ENCODE measurements at places on chromosomes 1 and 21.
A peak's percentile ranks its signal among the peaks of the same experiment; 100 is the strongest.

GRCh38 chr1:164779376-164779775, 220.4 kb downstream of the PBX1 start:
- no peak overlapping the region for H3K27ac ChIP-seq
- DNase-seq, result no peak
- no peaks in the 10 kb centered on the region for H3K36me3 ChIP-seq
- no peaks in the 10 kb centered on the region for H3K4me1 ChIP-seq
- H3K4me3 ChIP-seq, result no peak overlapping the region
- no peaks in the 10 kb centered on the region for H3K27me3 ChIP-seq

- no peaks in the 10 kb centered on the region for H3K27me3 ChIP-seq
- H3K27ac ChIP-seq, result no peak overlapping the region
- no peak overlapping the region for H3K4me3 ChIP-seq
- no peaks in the 10 kb centered on the region for H3K4me1 ChIP-seq
These were observed 24.6 kb upstream of the CLCA4 start for GRCh38 chr1:86522240-86522639.

DNA sequence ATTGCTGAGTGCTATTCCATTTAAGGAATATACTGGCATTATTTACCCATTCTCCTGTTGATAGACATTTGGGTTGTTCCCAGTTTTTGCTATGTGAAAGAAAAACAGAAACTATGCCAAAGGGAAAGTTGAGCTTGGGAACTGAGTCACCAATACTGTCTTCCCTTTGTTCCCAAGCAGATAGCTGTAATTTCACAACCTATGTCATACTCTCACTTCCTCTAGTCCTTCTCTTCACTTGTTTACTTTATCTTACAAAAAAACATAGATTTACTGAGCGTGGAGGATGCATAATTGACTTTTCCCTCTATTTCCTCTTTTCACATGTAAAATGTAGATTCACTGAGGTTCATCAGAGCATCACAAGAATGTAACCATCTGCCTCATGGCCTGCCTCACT, 32.4 kb upstream of the PGBD5 start:
- no peak for DNase-seq
- H3K27ac ChIP-seq, result no peak overlapping the region
- H3K4me1 ChIP-seq, result no peaks in the 10 kb centered on the region
- H3K4me3 ChIP-seq, result no peak overlapping the region

- no peaks in the 10 kb centered on the region for H3K27me3 ChIP-seq
- no peak overlapping the region for H3K4me3 ChIP-seq
These were observed 29.6 kb downstream of the DUSP10 start for GRCh38 chr1:221712198-221712684.

DNA sequence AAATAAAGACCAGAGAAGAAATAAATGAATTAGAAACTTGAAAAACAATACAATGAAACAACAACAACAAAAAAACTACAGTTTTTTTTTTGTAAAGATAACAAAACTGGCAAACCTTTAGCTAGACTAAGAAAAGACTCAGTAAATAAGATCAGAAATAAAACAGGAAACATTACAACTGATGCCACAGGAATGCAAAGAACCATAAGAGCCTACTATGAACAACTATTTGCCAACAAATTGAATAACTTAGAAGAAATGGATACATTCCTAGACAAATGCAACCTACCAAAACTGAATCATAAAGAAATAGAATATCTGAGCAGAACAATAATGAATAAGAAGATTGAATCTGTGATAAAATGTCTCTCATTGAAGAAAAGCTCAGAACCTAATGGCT, 742.0 kb downstream of the ADGRL2 start:
- no peaks in the 10 kb centered on the region for H3K27me3 ChIP-seq
- no peak for DNase-seq
- no peak overlapping the region for H3K4me3 ChIP-seq
- H3K36me3 ChIP-seq, result no peaks in the 10 kb centered on the region

- H3K4me3 ChIP-seq, result no peak overlapping the region
- H3K4me1 ChIP-seq, result peaks cover 7% of the 10 kb centered on the region
- H3K36me3 ChIP-seq, result no peaks in the 10 kb centered on the region
- H3K27me3 ChIP-seq, result no peaks in the 10 kb centered on the region
- no peak for DNase-seq
These were observed 365.9 kb upstream of the B3GALT2 start for GRCh38 chr1:193552274-193552673.

- peak; percentile 75 for DNase-seq
- no peak overlapping the region for H3K27ac ChIP-seq
- H3K4me3 ChIP-seq, result no peak overlapping the region
- H3K27me3 ChIP-seq, result peaks cover 14% of the 10 kb centered on the region
- peaks cover 7% of the 10 kb centered on the region for H3K4me1 ChIP-seq
These were observed 607 bp upstream of the LGR6 start for GRCh38 chr1:202192770-202193613.

- no peaks in the 10 kb centered on the region for H3K4me1 ChIP-seq
- no peaks in the 10 kb centered on the region for H3K27me3 ChIP-seq
- no peak overlapping the region for H3K27ac ChIP-seq
- no peaks in the 10 kb centered on the region for H3K36me3 ChIP-seq
- DNase-seq, result no peak
These were observed 620.2 kb downstream of the PLPP3 start for GRCh38 chr1:55959136-55959548.

GRCh38 chr1:8667869-8668594, 149.4 kb downstream of the RERE start:
- no peaks in the 10 kb centered on the region for H3K27me3 ChIP-seq
- H3K4me3 ChIP-seq, result no peak overlapping the region
- no peaks in the 10 kb centered on the region for H3K36me3 ChIP-seq
- peaks cover 33% of the 10 kb centered on the region for H3K4me1 ChIP-seq

GRCh38 chr21:28543975-28544374, 448.7 kb downstream of the LTN1 start:
- no peak for DNase-seq
- peaks cover 1% of the 10 kb centered on the region for H3K36me3 ChIP-seq
- H3K4me3 ChIP-seq, result no peak overlapping the region
- H3K4me1 ChIP-seq, result no peaks in the 10 kb centered on the region

DNA sequence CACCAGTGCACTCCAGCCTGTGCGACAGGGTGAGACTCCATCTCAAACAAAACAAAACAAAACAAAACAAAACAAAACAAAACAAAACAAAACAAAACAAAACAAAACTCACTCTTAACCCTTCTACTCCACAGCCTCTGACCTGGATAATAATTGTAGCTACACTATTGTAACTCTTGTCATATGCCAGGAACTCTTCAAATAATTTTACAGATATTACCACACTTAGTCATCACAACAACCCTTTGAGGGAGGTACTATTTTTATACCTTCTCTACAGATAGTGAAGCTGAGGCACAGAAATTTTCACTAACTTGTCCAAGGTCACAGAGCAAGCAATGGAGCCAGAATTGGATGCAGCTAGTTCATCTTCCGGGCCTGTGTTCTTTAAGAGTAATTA, 547.8 kb downstream of the ADGRL2 start:
- no peak overlapping the region for H3K27ac ChIP-seq
- no peak for DNase-seq
- H3K27me3 ChIP-seq, result no peaks in the 10 kb centered on the region
- H3K36me3 ChIP-seq, result no peaks in the 10 kb centered on the region
- H3K4me1 ChIP-seq, result no peaks in the 10 kb centered on the region

- DNase-seq, result no peak
- H3K27me3 ChIP-seq, result no peaks in the 10 kb centered on the region
- H3K4me3 ChIP-seq, result no peak overlapping the region
- no peaks in the 10 kb centered on the region for H3K36me3 ChIP-seq
- H3K4me1 ChIP-seq, result no peaks in the 10 kb centered on the region
- no peak overlapping the region for H3K27ac ChIP-seq
These were observed 353.3 kb downstream of the PBX1 start for GRCh38 chr1:164912290-164912689.

- peaks cover 30% of the 10 kb centered on the region for H3K27me3 ChIP-seq
- peak overlapping the region; percentile 37 for H3K4me3 ChIP-seq
- H3K36me3 ChIP-seq, result peaks cover 2% of the 10 kb centered on the region
- H3K4me1 ChIP-seq, result peaks cover 14% of the 10 kb centered on the region
These were observed 2.0 kb downstream of the PTPRF start for GRCh38 chr1:43532716-43533115.

GRCh38 chr1:79667848-79668696, 661.5 kb upstream of the ADGRL4 start:
- no peaks in the 10 kb centered on the region for H3K27me3 ChIP-seq
- H3K4me3 ChIP-seq, result no peak overlapping the region
- H3K27ac ChIP-seq, result no peak overlapping the region
- H3K36me3 ChIP-seq, result no peaks in the 10 kb centered on the region
- DNase-seq, result no peak

DNA sequence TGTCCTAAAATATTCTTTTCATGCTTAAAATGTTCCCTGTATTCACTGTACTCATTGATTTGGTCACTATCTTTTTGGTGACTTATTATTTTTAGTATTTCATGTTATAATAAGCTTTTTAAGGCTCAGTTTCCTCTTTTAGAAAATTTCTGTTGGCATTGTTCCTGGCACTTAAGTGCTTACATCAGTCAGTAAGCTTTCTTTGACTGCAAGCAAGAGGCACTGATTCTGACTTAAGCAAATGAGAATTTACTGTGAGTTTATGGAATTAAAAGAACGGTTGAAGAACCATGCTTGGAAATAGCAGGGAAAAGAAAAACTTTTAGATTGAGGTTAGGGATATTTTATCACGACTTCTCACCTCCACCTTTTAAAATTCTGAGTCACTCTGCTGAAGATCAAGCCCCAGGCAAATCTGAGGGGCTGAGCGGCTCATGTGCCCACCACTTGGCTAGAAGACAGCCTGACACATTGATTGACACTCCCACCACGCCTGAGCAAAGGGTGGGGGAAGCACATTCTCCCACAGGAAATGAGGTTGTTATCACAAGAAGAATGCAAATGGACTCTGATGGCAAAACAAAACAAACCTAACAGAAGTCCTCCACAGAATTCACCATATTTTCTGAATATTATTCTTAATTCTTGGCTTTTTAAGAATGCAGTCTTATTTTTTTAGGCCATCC, 102.8 kb downstream of the KCTD3 start:
- no peak overlapping the region for H3K27ac ChIP-seq
- no peaks in the 10 kb centered on the region for H3K36me3 ChIP-seq
- peaks cover 1% of the 10 kb centered on the region for H3K27me3 ChIP-seq
- H3K4me3 ChIP-seq, result no peak overlapping the region
- H3K4me1 ChIP-seq, result no peaks in the 10 kb centered on the region

- H3K27ac ChIP-seq, result no peak overlapping the region
- no peak for DNase-seq
- H3K4me1 ChIP-seq, result peaks cover 14% of the 10 kb centered on the region
- peaks cover 29% of the 10 kb centered on the region for H3K36me3 ChIP-seq
- no peak overlapping the region for H3K4me3 ChIP-seq
These were observed 54.2 kb downstream of the KIAA1614 start for GRCh38 chr1:180966744-180967536.

DNA sequence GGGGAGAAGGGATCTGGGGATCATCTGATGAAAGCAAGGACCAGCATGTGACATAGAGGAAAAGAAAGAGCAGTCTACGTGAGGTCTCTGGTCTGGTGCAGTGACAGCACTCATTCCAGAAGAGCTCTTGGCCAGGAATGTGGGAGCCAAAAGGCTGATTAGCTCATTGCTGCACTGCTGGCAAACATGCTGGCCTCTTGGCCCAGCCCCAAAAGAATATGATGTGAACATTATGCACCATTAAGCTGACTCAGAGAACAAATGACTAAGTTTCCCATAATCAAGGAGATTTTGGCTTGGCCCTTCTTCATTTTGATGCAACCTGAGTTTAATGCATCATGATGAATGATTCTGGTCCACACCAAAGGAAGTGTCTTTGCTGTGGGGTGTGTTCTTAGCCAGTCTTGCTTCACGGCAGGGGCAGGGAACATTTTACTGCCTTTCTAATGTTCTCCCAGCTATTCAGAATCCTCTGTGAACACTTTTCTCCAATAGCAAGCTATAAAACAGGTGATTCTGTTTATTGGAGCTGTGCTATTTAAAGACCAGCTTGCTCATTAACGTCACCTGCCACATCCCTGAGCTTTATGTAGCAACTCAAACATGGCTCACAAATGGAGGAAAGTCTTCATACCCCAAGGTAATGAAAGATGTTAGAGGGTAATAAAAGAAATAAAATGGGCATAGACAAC, 55.1 kb downstream of the PCBP3 start:
- DNase-seq, result peak; percentile 7
- no peaks in the 10 kb centered on the region for H3K27me3 ChIP-seq
- H3K27ac ChIP-seq, result no peak overlapping the region
- H3K36me3 ChIP-seq, result no peaks in the 10 kb centered on the region
- peaks cover 23% of the 10 kb centered on the region for H3K4me1 ChIP-seq
- H3K4me3 ChIP-seq, result no peak overlapping the region

DNA sequence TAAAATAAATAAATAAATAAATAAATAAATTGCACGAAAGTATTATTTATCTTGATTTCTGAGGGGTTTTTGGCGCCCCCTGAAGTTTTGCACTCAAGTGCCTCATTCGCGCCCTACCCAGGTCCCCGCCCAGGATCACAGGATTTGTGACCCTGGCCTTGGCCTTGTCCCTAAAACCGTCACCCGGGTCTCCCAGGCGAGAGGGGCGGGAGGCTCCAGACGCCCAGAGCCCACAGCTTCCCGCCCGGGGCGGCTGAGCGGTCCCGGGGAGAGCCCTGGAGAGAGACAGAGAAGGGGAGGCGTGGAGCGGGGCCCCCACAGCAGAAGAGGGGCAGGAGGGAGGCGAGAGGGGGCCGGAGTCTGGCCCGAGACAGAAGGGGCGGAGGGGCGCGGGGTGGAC, 91.8 kb upstream of the CASZ1 start:
- DNase-seq, result no peak
- H3K4me3 ChIP-seq, result no peak overlapping the region

DNA sequence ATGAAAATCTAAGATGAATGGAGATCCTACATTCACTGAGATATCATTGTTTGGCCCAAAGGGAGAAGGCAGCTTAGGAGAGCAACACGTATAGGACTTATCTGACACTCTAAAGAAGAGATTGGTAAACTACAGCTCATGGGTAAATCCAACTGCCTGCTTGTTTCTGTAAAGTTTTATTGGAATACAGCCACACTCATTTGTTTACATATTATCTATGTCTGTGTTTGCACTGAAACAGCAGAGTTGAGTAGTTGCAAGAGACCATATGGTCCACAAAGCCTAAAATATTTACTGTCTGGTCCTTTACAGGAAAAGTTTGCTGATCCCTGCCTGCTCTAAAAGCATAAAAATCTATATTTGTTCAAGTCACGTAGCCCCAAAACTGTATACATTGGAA, 14.3 kb upstream of the LRRC53 start:
- no peak overlapping the region for H3K4me3 ChIP-seq
- peaks cover 1% of the 10 kb centered on the region for H3K27me3 ChIP-seq
- DNase-seq, result no peak
- no peaks in the 10 kb centered on the region for H3K4me1 ChIP-seq

DNA sequence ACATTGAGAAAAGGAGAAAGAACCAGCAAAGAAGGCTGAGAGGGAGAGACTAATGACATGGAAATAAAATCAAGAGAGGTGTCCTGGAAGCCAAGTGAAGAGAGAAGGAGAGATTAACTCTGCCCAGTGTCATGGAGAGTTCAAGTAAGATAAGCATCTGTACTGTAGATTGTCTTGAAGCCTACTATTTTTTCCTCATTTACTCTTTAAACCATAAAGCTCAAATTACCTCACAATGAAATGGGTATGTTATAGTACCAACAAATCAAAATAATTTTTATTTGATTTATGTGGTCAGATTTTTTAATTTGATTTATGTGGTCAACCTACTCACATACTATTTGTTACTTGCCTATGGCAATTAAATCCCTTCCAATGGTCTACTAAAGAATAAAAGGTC, 5.2 kb upstream of the PALMD start:
- no peak overlapping the region for H3K27ac ChIP-seq
- H3K27me3 ChIP-seq, result peaks cover 2% of the 10 kb centered on the region
- no peaks in the 10 kb centered on the region for H3K4me1 ChIP-seq
- no peak for DNase-seq

GRCh38 chr1:30313176-30313575, 410.2 kb downstream of the MATN1 start:
- no peak for DNase-seq
- H3K27ac ChIP-seq, result no peak overlapping the region
- H3K4me3 ChIP-seq, result no peak overlapping the region
- H3K27me3 ChIP-seq, result peaks cover 3% of the 10 kb centered on the region
- no peaks in the 10 kb centered on the region for H3K4me1 ChIP-seq

All from activated CD8-positive, alpha-beta T cell treated with anti-CD3 and anti-CD28 coated beads for 36 hours (primary cell).